NCI-H1436 (cell line): ENCODE measurements at places on chromosomes 7 and 10.

DNA sequence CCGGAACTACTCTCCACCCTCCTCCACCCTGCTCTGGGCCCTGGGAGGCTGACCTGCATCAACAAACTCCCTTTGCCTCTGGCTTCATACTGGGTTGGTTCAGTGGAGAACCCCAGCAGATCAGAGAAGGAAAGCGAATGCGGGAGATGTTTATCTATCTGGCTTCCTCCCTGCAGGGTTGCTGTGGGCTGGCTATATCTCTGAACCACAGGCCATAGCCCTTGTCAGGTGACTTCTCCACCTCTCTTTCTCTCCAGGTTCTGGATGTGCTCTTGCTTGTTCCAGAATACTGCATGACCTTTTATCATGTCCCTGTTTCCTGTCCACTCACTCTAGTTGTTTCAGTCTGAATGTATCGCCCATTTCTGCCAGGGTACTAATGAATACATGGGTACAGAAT lies 51.7 kb upstream of the IFRD1 start:
- DNase-seq = no peak

DNA sequence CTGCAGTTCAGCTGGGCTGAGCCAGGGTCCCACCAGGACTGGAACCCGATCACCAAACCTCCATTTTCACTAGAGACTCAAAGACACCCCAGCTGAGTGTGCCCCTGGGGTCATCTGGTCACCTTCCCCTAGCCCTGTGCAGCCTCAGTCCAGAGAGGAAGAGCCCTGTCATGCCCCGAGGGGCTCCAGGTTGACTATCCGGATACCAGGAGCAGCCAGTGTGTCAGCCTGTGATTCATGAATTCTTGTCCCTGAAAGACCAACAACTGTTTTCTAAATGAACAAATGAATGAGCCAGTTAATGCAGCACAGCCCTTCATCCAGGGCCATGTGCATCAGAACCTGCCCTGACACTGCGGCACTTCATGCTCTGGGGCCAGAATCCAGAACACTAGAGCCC lies 201.9 kb upstream of the TCERG1L start:
- no peak for DNase-seq

GRCh38 chr7:80014511-80014910 lies 120.1 kb upstream of the GNAI1 start:
- DNase-seq = no peak

DNA sequence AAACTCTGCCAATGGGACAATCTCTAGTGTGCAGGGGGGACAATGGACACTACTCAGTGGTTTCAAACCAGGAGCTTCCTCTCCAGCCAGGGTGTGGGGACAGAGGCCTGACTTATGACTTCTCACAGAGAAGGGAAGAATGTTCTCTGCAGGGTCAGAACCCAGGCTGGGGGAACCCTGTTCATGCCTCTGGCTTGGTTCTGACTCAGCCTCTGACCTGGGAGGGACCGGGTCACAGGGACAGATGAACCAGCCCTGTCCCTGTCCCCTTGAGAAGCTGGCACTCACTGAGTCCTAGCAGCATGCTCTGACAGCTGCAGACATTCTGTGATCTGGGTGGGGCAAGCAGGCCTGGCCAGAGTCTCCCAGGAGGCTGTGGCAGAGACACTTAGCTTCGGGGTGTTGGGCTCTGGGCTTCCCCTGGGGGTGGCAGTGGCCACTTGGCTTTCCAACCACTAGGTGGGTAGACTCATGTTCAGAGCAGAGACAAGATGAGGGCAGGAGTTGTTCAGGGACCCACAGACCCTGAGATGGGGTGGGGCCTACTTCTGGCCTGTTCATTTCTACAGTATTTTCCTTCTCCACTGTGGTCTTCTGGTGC lies 13.6 kb downstream of the TSPAN15 start:
- no peak for DNase-seq

DNA sequence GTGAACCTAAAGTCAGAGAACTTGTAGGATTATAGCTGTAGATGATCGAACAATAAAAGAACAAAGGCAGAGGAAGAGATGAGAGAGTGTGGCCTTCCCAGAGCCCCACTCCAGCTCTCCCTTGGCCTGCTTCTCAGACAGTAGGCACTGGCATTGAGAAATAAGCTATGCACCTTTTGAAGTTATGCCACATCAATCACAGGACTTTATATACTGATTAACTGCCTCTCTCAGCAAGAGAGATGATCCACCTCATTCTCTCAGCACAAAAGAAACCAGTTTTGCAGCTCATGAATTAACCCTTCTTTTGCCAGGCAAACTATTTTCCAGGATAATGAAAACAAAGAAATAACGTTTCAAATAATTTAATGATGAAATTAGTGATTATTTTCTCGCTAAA lies 22.0 kb upstream of the CTTNBP2 start:
- DNase-seq = no peak

GRCh38 chr10:47335906-47336305 lies 12.3 kb upstream of the RBP3 start:
- no peak for DNase-seq

DNA sequence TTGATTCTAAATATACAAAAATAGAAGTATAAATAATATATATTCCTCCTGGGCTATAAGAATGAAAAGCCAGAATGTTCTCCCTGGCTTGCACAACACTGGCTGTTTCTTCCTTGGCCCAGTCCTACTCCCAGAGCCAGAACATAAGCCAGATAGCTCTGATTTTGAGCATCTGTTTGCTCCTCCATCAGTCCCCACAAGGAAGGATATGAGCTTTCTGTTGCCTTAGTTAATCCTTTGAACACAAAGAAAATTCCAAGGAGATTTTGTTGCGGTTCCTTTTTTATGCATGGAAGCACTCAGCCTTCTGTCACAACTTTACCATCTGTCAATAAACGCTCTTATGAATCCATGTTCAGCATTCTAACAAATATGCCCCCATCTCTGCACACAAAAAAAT lies 361.8 kb downstream of the IPMK start:
- no peak for DNase-seq

DNA sequence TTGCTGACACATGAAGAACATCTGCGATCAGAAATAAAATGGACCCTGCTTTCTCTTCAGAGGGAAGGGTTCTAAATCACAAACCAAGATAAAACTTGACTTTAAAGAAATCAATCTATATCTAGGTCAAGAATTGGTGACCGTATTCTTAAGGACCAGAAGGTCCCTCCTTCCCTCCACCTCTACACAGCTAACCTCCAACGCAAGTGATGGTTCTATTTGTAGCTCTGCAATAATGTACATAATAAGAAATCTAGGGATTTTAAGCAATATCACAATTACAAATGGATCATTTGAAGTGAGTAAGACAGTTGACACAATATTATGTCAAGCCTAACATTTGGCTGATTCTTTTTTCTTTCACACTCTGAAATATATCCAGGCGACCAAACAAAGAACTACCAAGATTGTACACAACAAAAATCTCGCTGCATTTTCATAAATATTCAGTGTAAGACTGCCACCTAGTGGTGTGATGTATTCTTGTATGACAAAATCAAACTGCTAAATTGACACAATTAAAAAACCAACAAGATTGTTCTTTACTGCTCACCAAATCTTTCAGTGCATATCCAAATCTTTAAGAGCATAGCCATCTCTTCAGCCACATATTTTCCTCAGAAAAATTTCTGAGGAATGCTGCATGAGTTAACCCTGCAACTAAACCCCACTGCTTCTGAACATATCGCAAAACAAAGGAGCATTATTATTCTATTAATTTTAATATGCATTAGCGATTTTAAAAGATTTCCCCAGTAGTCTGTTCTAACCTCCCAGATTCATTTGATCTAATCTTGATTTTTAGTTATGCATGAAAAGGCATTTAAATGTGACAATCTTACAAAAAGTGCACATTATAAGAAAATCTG lies 44.5 kb downstream of the ICA1 start:
- peak; percentile 85 for DNase-seq

DNA sequence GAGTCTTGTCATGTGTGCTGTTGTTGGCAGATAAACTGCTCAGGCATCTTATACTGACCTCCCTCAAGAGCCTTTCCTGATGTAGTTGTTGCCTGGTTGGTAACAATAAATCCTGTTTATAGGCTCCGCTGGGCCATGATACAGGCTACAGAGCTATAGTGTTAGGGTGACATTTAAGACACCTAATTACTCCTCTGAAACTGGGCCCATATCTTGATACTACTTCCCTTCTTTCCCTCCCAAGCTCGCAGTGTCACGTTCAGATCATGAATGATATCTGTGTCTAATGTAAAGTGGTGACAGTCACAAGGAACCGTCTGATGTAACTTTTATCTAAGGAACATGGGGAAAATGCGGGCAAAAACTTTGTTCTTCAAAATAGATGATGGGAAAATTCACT lies 35.4 kb downstream of the CROT start:
- no peak for DNase-seq

DNA sequence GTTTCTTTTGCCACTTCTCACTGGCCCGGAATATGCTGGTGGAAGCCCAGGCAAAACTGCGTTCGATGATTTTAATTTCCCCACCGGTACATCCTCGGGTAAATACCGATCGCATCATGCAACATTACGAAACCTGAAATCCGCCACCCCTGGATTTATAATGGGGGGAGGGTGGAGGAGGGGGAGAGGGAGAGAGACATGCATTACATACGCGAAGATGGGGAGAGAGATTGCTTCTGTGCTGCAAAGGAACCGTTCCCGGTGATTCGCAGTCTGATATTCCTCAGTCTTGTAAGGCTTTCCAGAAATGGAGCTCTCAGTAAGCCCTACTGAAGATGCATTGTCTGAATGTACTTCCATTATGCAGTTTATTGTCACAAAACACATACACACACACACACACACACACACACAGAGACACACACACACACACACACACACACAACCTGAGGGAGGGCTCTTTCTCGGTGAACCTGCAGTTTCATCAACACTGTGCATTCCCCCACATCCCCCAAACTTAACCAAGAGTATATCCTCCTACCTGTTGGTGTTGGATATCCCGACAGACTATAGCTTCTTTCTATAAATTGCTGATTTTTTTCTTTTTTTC lies 741 bp downstream of the GPR85 start:
- no peak for DNase-seq

- DNase-seq = no peak
Observed at GRCh38 chr7:123715198-123715597, 33.6 kb downstream of the WASL start.

GRCh38 chr7:2760098-2760889 lies 72.3 kb downstream of the AMZ1 start:
- DNase-seq = no peak

GRCh38 chr7:159127691-159128642 lies 16.7 kb downstream of the VIPR2 start:
- DNase-seq = no peak

- no peak for DNase-seq
Observed at GRCh38 chr7:77913977-77914607, 115.5 kb downstream of the PHTF2 start.

GRCh38 chr7:149005427-149006344 lies 22.6 kb downstream of the PDIA4 start:
- peak; percentile 15 for DNase-seq

DNA sequence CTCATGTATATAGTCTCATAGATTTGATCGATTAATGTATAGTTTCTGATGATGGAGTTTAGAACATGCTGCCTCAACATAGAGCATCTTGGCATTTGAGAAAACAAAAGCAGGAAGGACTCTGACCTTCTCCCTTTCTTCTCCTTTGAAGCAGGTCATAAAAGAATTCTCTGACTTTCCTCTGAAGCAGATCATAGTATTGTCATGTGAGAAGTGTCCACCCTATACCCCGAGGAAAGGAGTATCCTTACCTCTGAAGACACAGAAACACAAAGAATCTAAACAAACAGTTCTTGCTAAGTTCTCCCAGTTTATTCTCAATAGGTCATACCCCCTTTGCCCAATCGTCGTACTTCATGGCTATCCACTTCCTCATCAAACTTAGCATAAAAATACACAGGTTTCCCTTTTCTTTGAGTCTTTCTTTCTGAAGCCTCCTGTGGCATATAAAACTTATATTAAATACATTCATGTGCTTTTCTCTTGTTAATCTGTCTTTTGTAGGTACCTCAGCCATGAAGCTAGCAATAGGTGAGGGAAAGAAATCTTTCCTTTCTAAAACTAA lies 194.9 kb downstream of the REEP3 start:
- DNase-seq = no peak

- no peak for DNase-seq
Observed at GRCh38 chr7:133851411-133851810, 275.7 kb upstream of the LRGUK start.

GRCh38 chr10:129382401-129382800 lies 84.6 kb upstream of the MGMT start:
- DNase-seq = no peak

GRCh38 chr10:20091698-20092097 lies 275.5 kb downstream of the PLXDC2 start:
- no peak for DNase-seq

DNA sequence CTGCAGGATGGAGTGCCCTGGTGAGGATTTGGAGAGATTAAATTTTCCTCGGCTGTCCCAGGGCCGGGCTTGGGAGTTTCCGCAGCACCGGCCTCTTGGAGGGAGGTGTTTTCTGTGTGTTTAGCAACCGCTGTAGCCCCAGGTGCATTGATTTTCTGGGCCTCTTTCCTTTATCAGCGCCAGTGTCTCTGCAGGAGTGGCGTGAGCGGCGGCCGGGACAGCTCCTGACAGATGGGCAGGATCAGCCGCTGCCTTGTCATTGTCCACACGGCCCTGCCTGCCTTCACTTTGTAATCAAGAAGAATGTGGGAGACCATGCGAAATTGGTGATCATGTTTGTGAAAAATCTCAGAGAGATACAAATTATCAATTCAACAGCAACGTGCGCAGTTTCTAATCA lies 32.4 kb downstream of the NKX6-2 start:
- no peak for DNase-seq

DNA sequence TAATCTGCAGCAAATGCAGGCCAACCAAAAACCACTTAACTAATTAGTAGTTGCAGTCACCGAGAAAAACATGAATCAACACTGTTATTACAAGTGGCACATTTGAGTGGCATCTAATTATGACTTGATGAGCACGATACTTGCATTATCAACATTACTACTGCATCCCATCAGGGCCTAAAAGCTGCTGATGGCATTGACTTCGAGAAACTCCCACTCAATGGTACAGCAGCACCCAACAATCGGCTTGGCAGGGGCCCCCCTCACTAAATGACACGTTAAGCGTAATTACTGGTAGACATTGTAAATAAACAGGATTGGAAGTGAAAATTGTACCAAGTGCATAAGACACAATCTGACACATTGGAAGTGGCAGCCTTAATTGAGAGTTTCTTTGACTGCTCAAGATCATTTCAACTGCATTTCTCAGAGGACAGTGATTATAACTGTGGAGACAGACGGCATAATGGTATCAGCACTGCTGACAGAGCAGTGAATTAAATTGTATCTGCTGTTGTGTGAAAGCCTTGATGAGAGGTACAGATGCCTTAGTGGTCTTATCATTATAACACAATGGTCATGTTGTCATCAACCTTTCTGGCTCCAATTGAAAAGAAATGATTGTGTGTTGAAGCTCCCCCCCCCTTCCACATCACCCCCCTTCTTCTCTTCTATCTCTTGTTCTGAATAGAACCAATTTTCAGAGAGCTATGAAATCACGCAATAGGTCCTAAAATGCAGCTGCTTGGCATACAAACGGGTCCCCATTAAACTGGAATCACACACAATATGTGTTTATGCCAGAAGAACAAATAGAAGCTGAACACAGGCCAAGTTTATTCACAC lies 43.4 kb downstream of the SHTN1 start:
- peak; percentile 100 for DNase-seq

GRCh38 chr7:55326081-55326835 lies 38.9 kb upstream of the LANCL2 start:
- no peak for DNase-seq
